ENCODE measurements at places on chromosomes 13 and 19.

- no peak for DNase-seq
Measured at GRCh38 chr19:15556634-15557181, 48.4 kb downstream of the CYP4F22 start.

DNA sequence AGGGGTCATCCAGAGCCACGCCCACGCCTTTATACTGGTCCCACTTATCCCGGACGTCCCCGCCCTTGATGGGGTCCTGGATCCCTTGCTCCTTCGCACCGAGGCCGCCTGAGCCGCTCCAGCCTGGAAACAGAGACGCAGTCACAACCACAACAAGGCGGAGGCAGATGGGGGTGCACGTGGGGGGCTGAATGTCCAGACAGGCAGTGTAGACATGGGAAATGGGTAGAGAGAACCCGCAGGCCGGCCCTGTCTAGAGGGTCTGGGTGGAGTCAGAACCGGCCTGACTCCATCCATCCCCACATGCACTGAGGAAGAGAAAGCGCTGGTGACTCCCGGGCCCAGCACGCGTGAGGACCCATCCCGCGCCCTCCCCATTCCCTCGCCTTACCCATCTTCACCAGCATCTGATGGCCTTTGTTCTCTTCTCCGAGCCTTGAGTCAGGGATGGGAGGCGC is 23.0 kb downstream of the CHERP start:
- DNase-seq, result no peak

DNA sequence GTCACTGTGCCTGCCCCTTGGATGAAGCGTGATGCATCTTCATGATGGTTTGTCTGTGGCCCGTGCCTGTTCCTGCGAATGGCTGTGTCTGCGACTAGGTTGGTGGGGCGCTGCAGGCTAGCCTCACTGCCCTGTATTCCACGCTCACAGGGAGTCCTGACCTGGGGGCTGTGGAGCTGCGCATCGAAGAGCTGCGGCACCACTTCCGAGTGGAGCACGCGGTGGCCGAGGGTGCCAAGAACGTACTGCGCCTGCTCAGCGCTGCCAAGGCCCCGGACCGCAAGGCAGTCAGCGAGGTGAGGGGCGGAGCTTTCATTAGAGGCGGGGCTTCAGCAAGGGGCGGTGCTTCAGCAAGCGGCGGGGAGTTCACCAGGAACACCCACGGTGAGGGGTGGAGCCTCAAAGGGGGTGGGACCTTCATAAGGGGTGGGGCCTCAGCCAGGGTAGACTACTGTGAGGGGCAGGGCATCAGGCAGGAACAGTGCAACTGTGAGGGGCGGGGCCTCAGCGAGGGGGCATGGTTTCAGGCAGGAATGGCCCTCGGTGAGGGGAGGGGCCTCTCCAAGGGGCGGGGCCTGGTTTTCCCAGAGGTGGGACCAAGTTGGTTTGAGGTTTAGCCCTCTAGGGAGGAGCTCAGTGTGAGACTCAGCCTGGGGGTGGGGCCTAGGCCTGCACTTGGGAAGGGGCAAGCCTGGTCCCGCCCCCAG is 17.2 kb downstream of the PKN1 start:
- DNase-seq, result peak; percentile 84

GRCh38 chr19:15897738-15898276 is at the start of gene CYP4F2:
TSS of gene CYP4F2 (minus strand) at chr19:15898074. CDS start at chr19:15897611, 463 bp downstream.
- DNase-seq, result no peak

GRCh38 chr13:53100394-53101063 is 71.9 kb downstream of the OLFM4 start:
- DNase-seq, result no peak
